Uterus (tissue), 4 donors: ENCODE measurements at places on chromosomes 12 and 14. TPM values are rescaled to one million over a fixed set of nuclear protein-coding genes. Genes with fewer than 3 reads are reported as not detected.

- DNase-seq = no peak
- no peaks in the 10 kb centered on the region for H3K36me3 ChIP-seq
- H3K4me1 ChIP-seq = no peaks in the 10 kb centered on the region
- H3K27ac ChIP-seq = no peak overlapping the region
These were observed 165.3 kb upstream of the PRMT8 start for GRCh38 chr12:3325736-3326135.

- H3K27ac ChIP-seq = no peak overlapping the region
- H3K4me3 ChIP-seq = no peak overlapping the region
- no peaks in the 10 kb centered on the region for H3K4me1 ChIP-seq
- H3K36me3 ChIP-seq = no peaks in the 10 kb centered on the region
These were observed 5.2 kb downstream of the RITA1 start for GRCh38 chr12:113190761-113191160.

DNA sequence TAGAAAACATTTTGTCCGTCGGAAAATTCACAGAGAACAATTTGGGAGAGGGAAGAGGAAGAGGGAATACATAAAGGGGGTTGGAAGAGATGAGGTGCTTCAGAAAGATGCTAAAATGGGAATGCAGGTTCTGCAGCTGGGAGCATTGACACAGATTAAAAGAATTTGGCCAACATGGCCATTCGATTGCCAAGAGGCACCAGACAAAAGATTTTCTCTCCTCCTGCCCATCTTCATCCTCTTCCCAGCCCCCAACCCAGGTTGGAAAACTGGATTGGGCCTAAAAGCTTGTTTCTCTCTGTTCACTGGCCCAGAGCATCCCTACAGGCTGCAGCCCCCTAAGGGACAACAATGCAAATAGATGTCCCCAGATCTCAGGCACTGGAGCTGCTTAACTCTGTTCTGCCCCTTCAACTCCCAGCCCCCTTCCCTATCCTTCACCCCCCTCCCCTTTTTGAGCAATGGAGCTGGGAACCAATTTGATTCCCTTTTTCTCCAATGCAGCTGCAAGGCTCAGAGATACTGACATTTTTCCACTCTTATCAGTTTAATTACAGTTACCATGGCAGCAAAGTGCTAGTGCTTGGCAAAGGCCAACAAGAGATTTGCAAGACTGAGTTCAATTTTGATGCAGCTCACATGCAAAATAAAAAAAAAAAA lies 1.9 kb downstream of the LMO3 start:
- peak overlapping the region; percentile 94 for H3K27ac ChIP-seq
- H3K27me3 ChIP-seq = no peaks in the 10 kb centered on the region
- peak overlapping the region; percentile 51 for H3K4me3 ChIP-seq
- no peaks in the 10 kb centered on the region for H3K36me3 ChIP-seq

DNA sequence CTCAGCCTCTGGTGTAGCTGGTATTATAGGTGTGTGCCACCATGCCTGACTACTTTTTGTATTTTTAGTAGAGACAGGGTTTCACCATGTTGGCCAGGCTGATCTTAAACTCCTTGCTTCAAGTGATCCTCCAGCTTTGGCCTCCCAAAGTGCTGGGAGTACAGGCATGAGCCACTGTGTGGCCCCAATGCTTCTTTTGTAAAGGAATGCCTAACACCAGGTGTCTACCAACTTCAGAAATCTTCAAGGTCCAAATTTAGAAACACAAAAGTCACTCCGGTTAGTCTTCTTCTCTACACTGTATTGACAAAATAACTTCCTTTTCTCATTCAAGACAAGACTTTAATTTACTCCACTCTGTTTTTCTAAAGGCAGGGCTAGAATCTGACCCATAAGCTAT lies 188.7 kb downstream of the PRKD1 start:
- H3K4me3 ChIP-seq = no peak overlapping the region
- DNase-seq = no peak
- H3K4me1 ChIP-seq = no peaks in the 10 kb centered on the region

GRCh38 chr14:62796431-62796830 lies 248.8 kb downstream of the KCNH5 start:
- no peak overlapping the region for H3K4me3 ChIP-seq
- no peak for DNase-seq
- H3K27me3 ChIP-seq = no peaks in the 10 kb centered on the region
- no peak overlapping the region for H3K27ac ChIP-seq
- no peaks in the 10 kb centered on the region for H3K36me3 ChIP-seq
- H3K4me1 ChIP-seq = no peaks in the 10 kb centered on the region

- H3K36me3 ChIP-seq = no peaks in the 10 kb centered on the region
- H3K27ac ChIP-seq = peak overlapping the region; percentile 65
- no peak for DNase-seq
- no peaks in the 10 kb centered on the region for H3K4me1 ChIP-seq
- H3K4me3 ChIP-seq = no peak overlapping the region
- no peaks in the 10 kb centered on the region for H3K27me3 ChIP-seq
These were observed 119.7 kb upstream of the LRIG3 start for GRCh38 chr12:59040043-59040442.

- H3K4me1 ChIP-seq = no peaks in the 10 kb centered on the region
- H3K27me3 ChIP-seq = no peaks in the 10 kb centered on the region
- no peak overlapping the region for H3K4me3 ChIP-seq
- no peak for DNase-seq
- no peaks in the 10 kb centered on the region for H3K36me3 ChIP-seq
- no peak overlapping the region for H3K27ac ChIP-seq
These were observed 321.6 kb downstream of the BCL11B start for GRCh38 chr14:98950353-98950895.

- no peak for DNase-seq
- no peak overlapping the region for H3K4me3 ChIP-seq
- H3K36me3 ChIP-seq = no peaks in the 10 kb centered on the region
- H3K27ac ChIP-seq = no peak overlapping the region
- no peaks in the 10 kb centered on the region for H3K4me1 ChIP-seq
- no peaks in the 10 kb centered on the region for H3K27me3 ChIP-seq
These were observed 6.2 kb downstream of the DNAL1 start for GRCh38 chr14:73651005-73651404.

GRCh38 chr14:75274899-75275569 lies 3.6 kb upstream of the FOS start:
- DNase-seq = no peak
- H3K27ac ChIP-seq = peak overlapping the region; percentile 99
- H3K4me3 ChIP-seq = no peak overlapping the region
- no peaks in the 10 kb centered on the region for H3K36me3 ChIP-seq
- H3K4me1 ChIP-seq = peaks cover 15% of the 10 kb centered on the region
- H3K27me3 ChIP-seq = no peaks in the 10 kb centered on the region

GRCh38 chr12:12646483-12647072 lies 34.9 kb downstream of the CREBL2 start:
- no peaks in the 10 kb centered on the region for H3K4me1 ChIP-seq
- no peaks in the 10 kb centered on the region for H3K36me3 ChIP-seq
- DNase-seq = no peak
- H3K27ac ChIP-seq = no peak overlapping the region
- H3K4me3 ChIP-seq = no peak overlapping the region

- no peaks in the 10 kb centered on the region for H3K4me1 ChIP-seq
- no peaks in the 10 kb centered on the region for H3K27me3 ChIP-seq
- H3K4me3 ChIP-seq = no peak overlapping the region
- H3K27ac ChIP-seq = no peak overlapping the region
- H3K36me3 ChIP-seq = no peaks in the 10 kb centered on the region
These were observed 131.8 kb downstream of the KITLG start for GRCh38 chr12:88448337-88448915.

DNA sequence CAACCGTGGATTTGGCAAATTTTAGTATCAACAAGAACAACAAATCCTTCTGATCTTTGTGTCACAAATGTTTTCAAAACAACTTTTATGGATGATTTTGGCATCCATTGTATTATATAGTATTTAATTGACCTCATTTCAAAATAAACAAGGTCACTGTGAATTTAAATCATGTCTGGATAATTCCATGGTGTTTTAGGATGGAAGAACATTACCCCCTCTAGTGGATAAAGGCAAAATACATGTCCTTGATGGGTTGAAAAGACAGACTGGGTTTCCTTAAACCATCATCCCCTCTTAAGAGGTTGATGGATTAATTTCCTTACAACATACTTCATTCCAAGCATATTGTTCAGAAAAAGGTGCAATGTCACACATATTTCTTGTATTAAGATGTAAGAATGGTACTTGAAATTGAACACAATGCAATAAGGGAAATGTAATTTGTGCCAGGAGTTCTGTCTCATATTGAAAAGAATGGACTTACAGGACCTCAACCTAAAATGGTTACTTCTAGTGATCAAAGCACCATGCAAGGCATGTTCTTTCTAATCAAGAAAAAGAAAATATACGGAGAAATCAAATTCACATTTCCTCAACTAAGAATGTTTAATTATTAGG lies 352.0 kb downstream of the BCAT1 start:
- H3K36me3 ChIP-seq = no peaks in the 10 kb centered on the region
- H3K27me3 ChIP-seq = no peaks in the 10 kb centered on the region
- no peak for DNase-seq
- no peak overlapping the region for H3K4me3 ChIP-seq
- no peaks in the 10 kb centered on the region for H3K4me1 ChIP-seq

- H3K36me3 ChIP-seq = no peaks in the 10 kb centered on the region
- no peak for DNase-seq
- no peaks in the 10 kb centered on the region for H3K27me3 ChIP-seq
- H3K4me1 ChIP-seq = no peaks in the 10 kb centered on the region
- H3K27ac ChIP-seq = no peak overlapping the region
These were observed 132.2 kb downstream of the ANO4 start for GRCh38 chr12:100926669-100927248.

DNA sequence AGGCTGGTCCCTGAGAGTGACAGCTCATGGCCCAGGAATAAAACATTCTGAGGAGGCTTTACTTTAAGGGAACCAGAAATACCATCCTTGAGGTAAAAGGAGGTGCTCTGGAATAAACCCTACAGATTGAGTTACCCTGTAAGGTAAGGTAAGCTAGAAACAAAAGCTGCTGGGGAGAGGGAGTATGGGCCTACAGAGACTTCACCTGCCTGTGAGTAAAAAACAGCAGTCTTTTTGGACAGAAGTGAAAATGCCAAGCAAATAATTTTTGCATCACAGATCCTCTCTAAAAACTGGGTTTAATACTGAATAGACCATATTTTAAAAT lies 41.2 kb downstream of the CORO1C start:
- peaks cover 36% of the 10 kb centered on the region for H3K4me1 ChIP-seq
- no peaks in the 10 kb centered on the region for H3K36me3 ChIP-seq
- H3K27ac ChIP-seq = peak overlapping the region; percentile 99
- no peak for DNase-seq
- no peaks in the 10 kb centered on the region for H3K27me3 ChIP-seq

GRCh38 chr12:82781309-82781997 lies 94.7 kb downstream of the TMTC2 start:
- no peaks in the 10 kb centered on the region for H3K4me1 ChIP-seq
- no peaks in the 10 kb centered on the region for H3K27me3 ChIP-seq
- no peak overlapping the region for H3K4me3 ChIP-seq
- DNase-seq = no peak
- H3K27ac ChIP-seq = no peak overlapping the region
- no peaks in the 10 kb centered on the region for H3K36me3 ChIP-seq

DNA sequence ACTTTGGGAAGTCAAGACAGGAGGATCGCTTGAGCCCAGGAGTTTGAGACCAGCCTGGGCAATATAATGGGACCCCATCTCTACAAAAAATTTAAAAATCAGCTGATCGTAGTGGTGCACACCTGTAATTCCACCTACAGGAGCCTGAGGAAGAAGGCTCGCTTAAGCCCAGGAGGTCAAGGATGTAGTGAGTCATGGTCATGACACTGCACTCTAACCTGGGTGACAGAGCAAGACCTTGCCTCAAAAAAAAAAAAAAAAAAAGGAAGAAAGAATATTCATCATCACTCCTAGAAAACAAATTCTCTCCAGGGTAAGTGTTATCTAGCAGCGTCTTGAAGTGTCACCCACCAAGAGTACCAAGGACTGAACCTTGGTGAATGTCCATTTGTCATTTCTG lies 34.2 kb upstream of the PLXNC1 start:
- H3K4me1 ChIP-seq = no peaks in the 10 kb centered on the region
- H3K27ac ChIP-seq = no peak overlapping the region
- no peaks in the 10 kb centered on the region for H3K27me3 ChIP-seq
- no peak for DNase-seq
- no peak overlapping the region for H3K4me3 ChIP-seq

- DNase-seq = no peak
- H3K4me3 ChIP-seq = no peak overlapping the region
- H3K36me3 ChIP-seq = no peaks in the 10 kb centered on the region
- no peaks in the 10 kb centered on the region for H3K27me3 ChIP-seq
- peak overlapping the region; percentile 86 for H3K27ac ChIP-seq
- H3K4me1 ChIP-seq = peaks cover 6% of the 10 kb centered on the region
These were observed 353.8 kb downstream of the RAD51B start for GRCh38 chr14:68173227-68173972.

GRCh38 chr12:53232646-53233461 lies 845 bp upstream of the RARG start:
- no peaks in the 10 kb centered on the region for H3K27me3 ChIP-seq
- peak overlapping the region; percentile 56 for H3K4me3 ChIP-seq
- no peaks in the 10 kb centered on the region for H3K36me3 ChIP-seq
- H3K4me1 ChIP-seq = peaks cover 14% of the 10 kb centered on the region
- no peak for DNase-seq

DNA sequence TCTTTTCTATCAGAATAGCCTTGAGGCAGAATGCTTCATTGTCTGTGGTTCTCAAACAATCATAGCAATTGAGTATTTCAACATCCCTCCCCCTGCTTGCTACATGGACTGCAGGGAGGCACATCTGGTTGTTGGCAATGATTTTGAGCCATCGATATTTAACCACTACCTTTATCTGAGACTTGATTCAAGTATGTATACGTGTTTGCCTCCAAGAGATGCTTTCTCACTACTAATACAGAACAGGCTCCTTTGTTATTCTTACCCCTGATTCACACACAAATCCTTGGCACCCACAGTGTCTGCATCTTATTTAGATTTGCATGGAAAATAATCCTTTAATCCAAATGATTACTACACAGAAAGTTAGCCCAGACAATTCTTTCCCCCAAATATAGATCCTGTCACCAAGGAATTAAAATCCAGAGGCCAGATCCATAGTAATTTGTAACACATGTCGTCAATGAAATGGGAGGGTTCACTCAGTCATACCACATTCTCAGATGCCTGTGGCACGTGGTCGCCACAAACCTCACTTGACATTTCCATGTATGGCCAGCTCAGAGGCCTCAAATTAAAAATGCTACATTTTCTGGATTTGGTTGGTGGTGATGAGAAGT lies 199.3 kb downstream of the ITPR2 start:
- no peaks in the 10 kb centered on the region for H3K4me1 ChIP-seq
- H3K36me3 ChIP-seq = no peaks in the 10 kb centered on the region
- no peaks in the 10 kb centered on the region for H3K27me3 ChIP-seq
- no peak overlapping the region for H3K27ac ChIP-seq
- DNase-seq = no peak
- H3K4me3 ChIP-seq = no peak overlapping the region

- no peaks in the 10 kb centered on the region for H3K4me1 ChIP-seq
- no peaks in the 10 kb centered on the region for H3K27me3 ChIP-seq
- no peaks in the 10 kb centered on the region for H3K36me3 ChIP-seq
- no peak for DNase-seq
- H3K4me3 ChIP-seq = no peak overlapping the region
These were observed 80.9 kb downstream of the WSCD2 start for GRCh38 chr12:108210001-108210400.

Gene FANCM
- 6.9 TPM for total RNA-seq

Gene CCDC175
- not detected for total RNA-seq

Gene IL26
- not detected for total RNA-seq

Gene TAS2R43
- total RNA-seq = 19.5 TPM
